Hypothalamus (tissue), 51 donors: ENCODE measurements at places on chromosomes 12 and 14.

GRCh38 chr14:52244328-52244727, 23.2 kb upstream of the PTGDR start:
- no peak for DNase-seq

- DNase-seq = no peak
Observed at GRCh38 chr12:13503094-13503835, 306.7 kb downstream of the EMP1 start.

GRCh38 chr12:120481022-120481767, 11.6 kb upstream of the SRSF9 start:
- DNase-seq = no peak

DNA sequence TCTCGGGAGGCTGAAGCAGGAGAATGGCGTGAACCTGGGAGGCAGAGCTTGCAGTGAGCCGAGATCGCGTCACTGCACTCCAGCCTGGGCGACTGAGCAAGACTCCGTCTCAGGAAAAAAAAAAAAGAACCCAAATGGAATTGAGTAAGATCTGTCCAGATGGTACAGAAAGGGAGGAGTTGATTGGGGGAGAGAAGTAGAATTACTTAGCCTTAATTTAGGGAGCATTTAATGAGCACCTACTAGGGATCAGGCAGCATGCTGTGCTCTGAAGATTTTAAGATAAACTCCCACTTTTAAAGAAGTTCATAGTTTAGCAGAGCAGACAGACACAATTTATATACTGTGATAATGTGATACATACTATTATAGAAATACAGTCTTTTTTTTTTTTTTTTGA, 4.5 kb downstream of the RAB5B start:
- DNase-seq = no peak

DNA sequence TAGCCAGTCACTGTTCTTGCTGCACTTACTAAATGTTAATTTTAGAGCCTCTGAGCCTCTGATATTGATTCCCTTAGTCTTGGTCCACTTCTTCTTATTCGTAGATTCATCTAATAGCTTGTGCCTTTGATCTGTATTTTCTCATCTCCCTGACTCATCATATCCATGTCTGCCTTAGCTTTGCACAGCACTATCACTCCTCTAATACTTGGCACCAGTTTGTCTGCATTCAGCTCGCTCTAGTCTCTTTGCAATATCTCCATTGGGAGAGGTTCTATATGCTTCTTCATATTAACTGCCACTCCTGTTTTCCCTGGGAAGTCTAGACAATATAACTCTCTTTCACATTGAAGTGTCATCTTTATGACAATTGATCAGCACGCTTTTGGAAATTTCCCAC, 68.5 kb upstream of the CSRP2 start:
- no peak for DNase-seq

- DNase-seq = no peak
Observed at GRCh38 chr12:89154743-89155499, 197.4 kb downstream of the DUSP6 start.

DNA sequence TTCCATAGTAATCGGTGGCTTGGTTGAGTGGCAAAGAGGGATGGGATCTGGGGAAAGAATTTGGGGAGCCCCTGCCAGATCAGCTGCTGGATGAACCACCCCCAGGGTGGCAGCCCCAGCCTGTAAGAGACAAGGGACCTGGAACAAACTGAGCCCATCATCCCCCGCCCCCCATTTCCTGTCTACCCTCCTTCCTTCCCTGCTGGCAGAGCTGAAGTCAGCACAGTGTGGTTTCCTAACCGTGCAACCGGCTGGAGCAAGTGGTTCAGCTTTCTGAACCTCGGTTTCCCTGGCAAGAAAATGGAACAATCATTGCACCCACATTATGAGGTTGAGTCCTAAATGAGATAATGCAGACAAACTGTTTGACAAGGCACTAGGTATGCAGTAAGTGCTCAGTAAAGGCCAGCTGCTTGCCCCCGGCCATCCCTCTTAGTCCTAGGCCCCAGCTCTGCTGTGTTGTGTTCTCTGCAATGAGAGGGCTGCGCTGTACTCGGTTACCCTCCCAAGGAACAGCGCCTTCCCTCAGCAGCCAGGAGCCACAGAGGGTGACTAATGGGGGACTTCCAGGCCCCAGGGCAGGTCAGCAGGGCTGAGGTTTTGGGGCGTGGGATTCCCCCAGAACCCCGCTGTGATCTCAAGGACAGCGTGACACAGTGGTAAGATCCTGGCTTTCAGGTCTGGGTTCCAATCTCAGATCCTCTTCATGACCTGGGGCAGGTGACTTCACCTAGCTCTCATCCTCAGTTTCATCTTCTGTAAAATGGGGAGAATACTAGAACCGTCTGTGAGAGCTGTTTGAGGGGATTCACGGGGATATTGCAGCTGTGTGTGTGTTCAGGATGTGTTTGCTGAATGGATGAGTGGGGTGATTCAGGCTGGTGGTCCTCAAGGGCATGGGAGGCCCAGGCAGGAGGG, 16.5 kb downstream of the SELPLG start:
- peak; percentile 24 for DNase-seq

DNA sequence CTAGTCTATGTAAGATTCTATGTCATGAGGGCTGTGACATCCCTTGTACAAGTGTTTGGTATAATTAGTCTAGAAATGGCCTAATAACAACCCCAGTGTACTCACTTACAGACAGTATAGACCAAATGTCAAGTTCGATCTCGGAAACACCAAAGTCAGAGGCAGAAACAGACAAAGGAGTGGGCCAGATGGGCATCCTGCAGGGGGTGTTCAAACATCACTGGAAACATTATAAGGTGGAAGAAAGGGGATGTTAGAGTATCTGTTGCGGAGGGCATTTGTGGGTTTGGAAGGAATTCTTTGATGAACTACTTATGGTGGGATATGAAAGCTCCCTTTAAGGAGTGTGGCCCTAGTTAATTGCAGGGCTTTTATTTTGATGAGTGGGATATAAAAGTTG, 134.6 kb downstream of the ESR2 start:
- no peak for DNase-seq

DNA sequence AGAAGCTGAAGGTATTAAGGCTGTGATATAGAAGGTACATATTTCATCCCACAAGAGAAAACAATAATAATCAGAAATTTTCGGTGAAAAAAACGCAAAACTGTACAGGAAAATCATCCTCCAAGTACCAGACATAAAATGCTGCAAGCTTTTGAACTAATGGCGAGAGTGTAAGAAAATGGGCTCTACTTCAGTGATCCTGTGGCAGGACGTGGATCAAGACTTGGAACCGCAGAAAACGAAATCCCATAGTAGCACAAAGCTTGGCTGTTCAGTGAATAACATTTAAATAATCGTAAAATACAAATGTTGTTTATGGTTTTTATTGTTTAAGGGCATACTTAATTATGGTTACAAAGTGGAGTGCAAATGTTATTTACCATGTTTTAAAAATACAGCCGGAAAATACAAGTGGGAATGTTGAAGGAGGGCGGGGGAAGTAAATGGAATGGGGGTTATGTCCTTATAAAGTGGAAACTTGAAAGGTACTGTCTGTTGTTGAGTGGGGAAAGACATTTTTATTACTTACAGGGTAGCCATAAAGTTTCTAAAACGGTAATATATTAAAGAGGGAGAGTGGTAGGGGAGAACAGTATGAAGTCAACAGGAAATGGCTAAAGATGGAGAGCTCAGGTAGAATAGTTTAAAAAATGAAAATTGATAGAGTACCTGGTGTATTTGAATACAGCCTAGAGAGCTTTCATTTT, 1.1 kb downstream of the SMIM10L1 start:
- DNase-seq = no peak

DNA sequence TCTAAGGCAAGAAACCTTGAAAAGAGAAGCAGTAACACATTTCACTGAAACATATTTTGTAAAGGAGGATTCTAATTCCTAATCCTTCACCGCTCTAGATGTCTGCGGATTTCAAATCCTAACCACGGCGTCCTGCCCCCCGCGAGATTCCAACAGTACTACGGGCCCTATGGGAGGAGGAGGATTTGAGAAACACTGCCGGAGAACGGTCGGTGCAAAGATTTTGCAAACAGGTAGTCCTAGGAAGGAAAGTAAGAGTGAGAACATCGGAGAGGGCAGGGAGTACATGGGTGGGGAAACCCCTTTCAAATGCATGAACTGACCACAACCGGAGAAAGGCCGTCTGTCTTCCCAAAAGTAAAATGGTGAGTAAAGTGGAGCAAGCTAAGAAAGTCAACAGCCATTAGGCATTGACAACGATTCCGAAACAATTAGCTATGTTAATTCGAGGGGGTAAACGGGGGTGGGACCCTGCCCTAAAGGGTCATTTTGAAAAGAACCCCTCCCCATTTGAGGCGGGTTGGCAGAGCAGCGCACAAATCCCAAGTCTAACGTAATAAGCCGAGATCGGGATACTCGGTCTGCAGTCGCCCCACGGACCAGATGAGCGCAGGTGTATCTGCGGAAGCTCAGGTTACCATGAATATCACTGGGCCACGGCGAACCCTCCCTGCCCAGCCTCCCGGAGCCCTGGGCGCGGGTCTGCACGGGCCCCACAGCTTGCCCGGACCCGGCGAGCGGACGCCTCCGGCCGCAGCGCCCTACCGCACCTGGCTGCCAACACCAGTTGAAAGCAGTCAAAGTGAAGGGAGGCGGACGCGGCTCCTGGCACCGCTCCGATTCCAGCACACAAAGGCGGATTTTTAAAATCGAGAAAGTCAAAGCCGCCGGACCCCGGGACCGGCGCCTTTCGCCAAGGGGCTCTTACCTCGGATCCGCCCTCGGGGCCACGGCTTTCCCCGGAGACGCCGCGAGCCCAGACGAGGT, 662 bp downstream of the EPS8 start:
- no peak for DNase-seq

DNA sequence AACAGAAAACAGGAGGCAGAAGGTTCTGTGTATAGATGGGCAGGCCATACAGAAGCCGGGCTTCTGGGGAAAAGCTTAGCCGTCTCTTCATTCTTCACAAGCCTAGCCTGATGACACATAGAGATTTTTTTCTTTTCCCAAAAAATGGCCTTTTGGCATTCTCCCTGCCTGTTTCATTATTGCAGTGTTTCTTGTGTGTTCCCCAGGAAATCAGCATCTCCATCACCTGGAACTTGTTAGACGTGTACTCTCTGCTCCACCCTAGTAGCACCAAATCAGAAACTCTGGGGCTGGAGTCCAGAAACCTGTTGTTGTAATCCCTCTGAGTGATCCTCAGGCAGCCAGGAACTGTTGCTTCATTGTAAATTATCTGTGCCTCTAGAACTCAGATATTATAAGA, 388.1 kb downstream of the CCDC91 start:
- no peak for DNase-seq

GRCh38 chr14:24965934-24966578, 83.9 kb downstream of the STXBP6 start:
- DNase-seq = no peak

GRCh38 chr14:86708846-86709339, 1178.9 kb downstream of the FLRT2 start:
- DNase-seq = no peak

DNA sequence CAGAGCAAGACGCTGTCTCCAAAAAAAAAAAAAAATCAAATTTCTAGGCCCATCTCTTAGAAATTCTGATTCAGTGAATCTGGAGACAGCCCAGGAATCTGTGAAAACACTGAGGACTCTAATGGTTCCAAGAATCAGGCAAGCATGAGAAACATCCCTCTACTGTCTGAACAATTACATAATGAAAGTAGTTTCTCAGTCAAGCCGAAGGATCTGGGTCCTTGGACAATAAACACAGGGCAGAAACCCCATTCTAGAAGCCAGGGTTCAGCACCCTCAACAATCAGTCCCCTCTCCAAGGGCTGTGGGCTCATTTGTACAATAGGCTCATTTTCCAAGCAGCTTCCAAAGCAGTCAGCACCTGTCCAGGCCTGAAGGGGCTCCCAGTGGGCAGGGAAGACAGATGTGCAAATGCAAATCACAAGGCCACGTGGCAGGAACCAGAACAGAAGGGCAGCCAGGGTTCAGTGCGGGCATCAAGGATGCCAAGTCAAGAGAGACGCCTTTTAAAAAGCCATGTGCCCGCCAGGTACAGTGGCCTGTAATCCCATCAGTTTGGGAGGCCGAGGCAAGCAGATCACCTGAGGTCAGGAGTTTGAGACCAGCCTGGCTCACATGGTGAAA, 96.1 kb downstream of the KSR2 start:
- DNase-seq = peak; percentile 36

DNA sequence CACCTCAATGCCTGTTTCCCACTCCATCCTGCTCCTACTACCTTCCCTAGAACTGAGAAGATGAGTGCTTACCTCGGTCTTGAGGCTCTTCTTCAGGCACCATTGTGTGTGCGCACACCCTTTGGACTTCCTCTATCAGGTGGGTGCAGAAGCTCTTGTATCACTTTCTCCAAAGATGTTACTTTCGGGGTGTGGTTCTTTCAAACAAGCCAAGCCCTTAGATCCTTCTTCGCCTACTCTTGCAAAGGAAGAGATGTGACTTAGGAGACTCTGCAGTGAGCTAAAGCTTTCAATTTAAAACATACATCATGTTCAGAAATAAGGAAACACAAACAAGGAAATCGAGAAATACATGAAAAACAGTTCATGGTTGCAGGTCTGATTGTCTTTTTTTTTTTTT, at the start of gene CLEC4C:
TSS of gene CLEC4C (minus strand) at position 130 of the 400 bp plus-strand sequence. CDS start at position 103, 27 bp downstream.
- DNase-seq = no peak

DNA sequence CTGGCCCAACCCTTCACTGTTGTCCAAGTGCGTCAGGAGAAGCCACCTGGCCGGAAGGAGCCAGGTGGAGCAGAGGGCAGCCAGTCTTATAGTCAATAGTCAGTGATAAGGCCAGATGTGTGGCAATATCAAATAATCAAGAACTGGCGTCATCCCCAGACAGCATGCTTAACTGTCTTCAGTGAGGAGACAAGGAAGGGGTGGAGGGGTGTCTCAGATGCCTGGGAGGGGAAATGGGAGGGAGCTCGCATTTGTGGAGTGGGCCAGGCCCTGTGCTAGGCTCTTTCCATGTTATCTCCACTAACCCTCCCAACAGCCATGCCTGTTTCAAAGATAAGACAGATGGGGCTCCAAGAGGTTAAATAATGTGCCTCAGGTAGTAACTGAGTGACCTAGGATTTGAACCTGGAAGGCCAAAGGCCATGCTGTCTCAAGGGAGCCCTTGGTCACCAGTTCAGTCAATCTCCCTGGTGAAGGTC, 48.9 kb upstream of the FOS start:
- DNase-seq = no peak

- DNase-seq = no peak
Observed at GRCh38 chr12:116425256-116426193, 133.7 kb upstream of the MAP1LC3B2 start.

- DNase-seq = no peak
Observed at GRCh38 chr14:71309756-71310155, 402.5 kb downstream of the PCNX1 start.

- DNase-seq = peak; percentile 53
Observed at GRCh38 chr14:50773632-50774541, 57.1 kb downstream of the NIN start.
